ENCODE measurements at places on chromosomes 16 and 17.
A peak's percentile ranks its signal among the peaks of the same experiment; 100 is the strongest.

- DNase-seq: no peak
Observed at GRCh38 chr16:88711750-88712340, 5.5 kb downstream of the CTU2 start.

- DNase-seq: peak; percentile 90
Observed at GRCh38 chr17:75228305-75228704, 22.8 kb downstream of the NUP85 start.

DNA sequence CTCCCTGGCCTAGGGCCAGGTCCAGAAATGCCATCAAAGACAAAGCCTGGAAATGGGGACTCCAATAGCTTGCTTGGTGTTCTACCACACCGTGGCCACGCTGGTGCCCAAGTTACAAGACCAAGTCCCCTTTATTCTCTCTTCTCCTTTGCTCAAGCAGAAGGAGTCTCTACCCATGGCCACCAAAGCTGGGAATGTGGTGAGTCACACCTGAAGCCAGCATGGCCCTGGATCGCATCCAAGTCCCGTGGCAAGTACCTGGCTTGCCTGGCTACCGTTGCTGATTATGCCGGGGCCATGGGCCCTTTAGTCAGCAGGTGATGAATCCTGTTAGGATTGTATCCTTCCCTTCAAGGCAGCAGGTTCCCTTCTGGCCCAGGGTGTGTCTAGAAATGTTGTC, 260.0 kb downstream of the HAPSTR1 start:
- DNase-seq: no peak

DNA sequence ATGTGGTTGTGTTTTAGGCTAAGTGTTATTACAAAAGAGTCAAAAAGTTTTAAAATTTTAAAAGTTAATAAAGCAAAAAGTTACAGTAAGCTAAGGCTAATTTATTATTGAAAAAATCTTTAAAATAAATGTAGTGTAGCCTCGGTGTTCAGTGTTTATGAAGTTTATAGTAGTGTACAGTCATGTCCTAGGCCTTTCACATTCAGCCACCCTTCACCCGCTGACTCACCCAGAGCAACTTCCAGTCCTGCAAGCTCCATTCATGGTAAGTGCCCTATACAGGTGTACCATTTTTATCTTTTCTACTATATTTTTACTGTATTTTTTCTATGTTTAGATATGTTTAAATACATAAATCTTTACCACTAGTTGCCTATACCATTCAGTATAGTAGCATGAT, 98.5 kb upstream of the RPRML start:
- DNase-seq: no peak

DNA sequence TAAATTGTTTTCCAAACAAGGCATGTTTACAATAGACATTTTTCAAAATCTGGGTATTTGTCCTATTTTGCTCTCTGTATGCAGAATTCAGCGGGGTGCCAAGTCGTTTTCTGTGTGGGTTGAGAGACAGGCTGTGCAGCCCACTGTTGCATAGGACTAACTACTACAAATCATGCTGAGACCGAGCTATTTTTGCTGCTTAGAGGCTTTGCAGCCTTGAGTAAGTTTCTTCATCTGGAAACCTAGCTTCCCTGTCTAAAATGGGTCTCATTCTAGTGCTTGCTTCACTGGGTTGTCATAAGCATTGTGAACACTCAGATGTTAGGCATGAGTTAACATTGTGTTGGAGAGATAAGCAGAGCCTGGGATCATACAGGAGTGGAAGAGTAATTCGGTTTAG, 1.3 kb downstream of the PRPSAP2 start:
- DNase-seq: peak; percentile 24

DNA sequence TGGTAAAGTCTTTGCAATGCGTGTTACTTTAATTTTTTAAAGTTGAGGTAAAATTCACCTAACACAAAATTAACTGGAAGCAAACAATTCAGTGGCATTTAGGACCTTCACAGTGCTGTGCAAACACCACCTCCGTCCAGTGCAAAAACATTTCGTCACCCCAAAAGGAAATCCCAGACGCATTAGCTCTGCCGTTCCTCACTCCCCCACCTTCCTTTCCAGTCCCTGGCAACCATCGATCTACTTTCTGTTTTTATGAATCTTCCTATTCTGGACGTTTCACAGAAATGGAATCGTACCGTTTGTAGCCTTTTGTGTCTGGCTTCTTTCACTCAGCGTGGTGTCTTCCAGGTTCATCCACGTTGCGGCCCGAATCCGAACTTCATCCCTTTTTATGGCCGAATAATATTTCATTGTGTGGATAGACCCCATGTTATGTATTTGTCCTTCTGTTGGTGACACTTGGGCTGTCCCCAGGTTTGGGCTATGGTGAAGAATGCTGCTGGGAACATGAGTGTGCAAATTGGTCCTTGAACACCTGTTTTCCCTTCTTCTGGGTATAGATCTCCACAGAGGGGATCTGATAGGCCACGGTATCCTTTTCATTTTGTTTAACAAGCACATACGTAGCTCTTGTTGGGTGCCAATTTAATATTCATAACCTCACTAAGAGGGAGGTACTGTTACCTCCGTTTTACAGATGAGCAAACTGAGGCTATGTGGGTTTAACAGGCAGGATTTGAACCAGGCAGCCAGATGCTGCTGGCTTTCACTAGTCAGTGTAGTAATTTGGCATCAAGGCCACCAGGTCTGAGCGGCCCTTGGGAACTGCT, 232.0 kb upstream of the GSE1 start:
- DNase-seq: no peak

DNA sequence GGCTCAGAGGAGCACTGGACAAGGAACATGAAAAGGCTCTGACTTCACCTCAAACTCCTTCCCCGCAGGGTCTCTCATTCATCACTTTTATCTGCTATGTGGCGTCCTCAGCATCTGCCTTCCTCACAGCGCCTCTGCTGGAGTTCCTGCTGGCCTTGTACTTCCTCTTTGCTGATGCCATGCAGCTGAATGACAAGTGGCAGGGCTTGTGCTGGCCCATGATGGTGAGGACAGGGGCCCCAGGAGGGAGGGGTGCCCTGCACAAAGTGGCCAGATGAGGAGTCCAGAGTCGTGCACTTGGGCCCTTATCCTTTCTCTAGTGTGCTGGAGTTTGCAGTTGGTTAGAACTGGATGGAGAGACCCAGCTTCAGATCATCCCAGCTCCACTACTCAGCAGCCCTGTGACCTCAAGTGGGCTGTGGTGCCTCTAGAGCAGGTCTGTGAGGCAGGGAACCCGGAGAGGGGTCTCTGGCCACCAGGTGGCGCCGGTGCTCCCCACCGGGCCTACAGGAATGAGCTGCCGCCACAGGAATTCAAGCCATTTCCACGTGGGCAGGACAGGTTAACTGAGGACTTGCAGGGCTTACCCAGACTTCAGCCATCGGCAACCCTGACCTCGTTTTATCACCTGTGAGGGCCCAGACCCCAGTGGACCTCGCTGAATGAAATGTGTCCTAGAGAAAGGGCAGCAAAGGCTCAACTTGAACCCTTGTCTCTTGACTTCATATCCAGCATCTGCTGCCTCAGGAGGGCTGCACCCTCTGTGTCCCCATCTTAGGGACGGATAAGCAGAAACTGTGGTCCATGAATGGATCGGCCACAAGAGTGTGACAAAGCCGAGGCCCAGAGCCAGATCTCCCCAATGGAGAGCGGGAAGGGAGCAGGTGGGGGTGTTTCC, 4.0 kb downstream of the CMTM3 start:
- DNase-seq: peak; percentile 84

DNA sequence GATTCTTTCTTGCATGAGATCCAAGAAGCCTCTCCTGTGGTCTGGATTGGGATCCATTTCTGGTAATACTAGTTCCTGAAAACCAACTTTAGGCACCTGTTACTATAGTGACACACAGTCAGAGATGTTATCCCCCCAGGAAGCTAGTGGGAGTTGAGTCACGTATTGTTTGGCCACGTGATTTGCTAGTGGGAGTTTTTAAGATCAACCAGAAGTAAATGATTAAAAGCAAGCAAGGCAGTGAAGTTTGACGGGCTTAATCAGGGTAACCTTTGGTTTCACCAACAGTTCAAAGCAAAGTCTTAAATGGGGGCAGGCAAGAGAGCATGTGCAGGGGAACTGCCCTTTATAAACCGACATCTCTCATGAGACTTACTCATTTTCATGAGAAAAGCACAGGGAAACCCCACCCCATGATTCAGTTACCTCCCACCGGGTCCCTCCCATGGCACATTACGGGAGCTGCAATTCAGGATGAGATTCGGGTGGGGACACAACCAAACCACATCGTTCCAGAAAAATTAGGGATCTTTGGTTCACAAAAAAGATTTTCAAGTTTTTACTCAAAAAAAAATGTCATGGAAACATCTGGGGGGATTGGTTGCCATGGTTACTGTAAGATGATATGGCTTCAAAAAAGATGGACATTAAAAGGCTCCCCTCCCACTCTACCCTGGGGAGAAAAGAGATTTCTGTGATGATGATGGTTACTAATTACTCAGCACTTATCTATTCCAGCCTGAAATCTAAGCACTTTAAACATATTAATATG, 483.1 kb upstream of the ERCC4 start:
- DNase-seq: peak; percentile 24

DNA sequence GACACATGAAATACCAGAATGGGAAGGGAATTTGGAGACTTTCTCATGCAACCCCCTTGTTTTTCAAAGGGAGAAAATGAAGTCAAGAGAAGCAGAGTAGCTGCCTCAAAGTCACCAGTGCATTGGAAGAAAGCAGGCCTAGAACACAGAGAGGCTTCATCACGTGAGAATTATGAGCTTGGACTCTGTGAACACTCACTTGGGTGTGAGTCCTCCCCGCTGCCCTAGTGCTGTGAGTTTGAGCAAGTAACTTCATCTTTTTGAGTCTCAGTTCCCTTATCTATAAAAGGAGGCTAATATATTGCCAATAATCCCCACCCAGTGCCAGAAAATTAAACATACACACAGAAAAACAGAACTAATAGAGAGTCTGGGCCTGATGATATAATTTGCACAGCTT, 315.8 kb downstream of the XYLT1 start:
- DNase-seq: peak; percentile 72

DNA sequence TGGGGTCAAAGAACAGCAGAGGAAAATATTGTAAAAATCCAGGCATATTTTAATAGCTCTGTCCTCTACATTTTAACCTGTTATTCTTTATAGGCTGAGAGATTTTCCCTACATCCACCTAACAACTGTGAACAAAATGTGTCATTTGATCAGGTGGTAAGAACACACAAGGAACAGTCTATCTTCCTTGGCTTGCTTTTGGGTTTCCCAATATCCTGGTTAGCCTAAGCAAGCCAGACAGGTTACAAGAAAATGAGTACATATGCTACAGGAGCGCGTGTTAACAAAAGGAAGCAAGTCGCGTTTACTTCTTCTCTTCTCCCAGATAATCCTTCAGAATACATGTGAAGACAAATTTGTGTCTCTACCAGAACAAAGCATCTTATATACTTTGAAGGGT, 31.0 kb upstream of the PITPNM3 start:
- DNase-seq: no peak

DNA sequence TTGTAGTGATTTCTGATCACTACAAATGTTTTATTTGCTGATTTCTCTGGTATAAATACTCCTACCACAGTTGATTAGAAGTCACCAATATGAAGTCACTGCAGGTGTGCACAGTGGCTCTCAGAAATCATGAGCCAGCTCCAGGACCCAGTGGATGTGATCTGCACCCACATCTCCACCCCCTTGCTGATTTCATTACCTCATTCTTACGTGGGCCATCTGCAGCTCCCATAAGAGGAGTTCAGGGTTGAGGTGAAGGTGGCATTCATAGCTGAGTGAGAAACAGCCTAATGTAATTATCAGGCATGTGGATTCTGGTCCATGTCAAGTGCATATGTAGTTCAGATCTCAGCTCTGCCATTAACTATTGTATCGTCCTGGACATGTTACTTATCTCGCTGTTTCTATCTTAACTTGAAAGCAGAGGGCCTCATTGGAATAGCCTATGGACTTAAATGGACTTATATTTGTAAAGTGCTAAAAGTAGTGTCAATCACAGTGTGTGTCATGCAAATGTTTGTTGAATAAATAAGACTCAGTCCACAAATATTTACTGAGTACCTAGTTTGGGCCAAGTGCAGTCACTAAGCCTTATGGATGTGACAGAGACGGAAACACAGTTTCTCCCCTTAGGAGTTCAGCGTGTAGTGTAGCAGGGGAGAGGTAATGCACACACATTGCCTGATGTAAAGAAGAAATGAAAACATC, 40.7 kb upstream of the ZKSCAN2 start:
- no peak for DNase-seq

- peak; percentile 44 for DNase-seq
Observed at GRCh38 chr17:41284546-41284945, 9.0 kb downstream of the KRTAP9-7 start.

DNA sequence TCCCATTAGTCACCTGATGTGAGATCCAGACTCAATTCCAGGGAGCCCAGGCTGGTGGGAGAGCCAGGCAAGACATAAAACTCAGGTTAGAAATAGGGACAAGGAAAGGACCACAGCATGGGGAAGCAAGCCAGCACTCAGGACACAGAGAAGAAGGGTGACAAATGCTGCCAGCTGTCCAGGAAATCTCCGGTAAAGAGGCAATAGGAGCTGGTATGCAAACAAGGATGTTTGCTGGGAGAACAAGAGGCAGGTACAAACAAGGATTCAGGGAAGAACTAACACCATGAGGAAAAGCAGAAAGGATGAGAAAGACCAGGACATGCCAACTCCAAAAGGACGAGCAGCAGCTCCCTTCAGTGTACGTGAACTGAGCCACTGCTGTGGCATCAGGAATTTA, 10.2 kb upstream of the TXNDC11 start:
- DNase-seq: no peak

- DNase-seq: no peak
Observed at GRCh38 chr16:30382111-30382881, at the start of gene SEPTIN1. SEPTIN1 (minus strand) TSS chr16:30382561; CDS start chr16:30382542, 19 bp downstream.

- DNase-seq: no peak
Observed at GRCh38 chr17:65418622-65419021, 142.8 kb downstream of the AXIN2 start.

DNA sequence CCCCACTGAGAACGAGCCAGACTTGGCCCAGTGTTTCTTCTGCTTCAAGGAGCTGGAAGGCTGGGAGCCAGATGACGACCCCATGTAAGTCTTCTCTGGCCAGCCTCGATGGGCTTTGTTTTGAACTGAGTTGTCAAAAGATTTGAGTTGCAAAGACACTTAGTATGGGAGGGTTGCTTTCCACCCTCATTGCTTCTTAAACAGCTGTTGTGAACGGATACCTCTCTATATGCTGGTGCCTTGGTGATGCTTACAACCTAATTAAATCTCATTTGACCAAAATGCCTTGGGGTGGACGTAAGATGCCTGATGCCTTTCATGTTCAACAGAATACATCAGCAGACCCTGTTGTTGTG, 631 bp downstream of the BIRC5 start:
- DNase-seq: no peak
